CD4-positive, alpha-beta memory T cell (primary cell): ENCODE measurements at places on chromosomes 4 and X.
A peak's percentile ranks its signal among the peaks of the same experiment; 100 is the strongest.

DNA sequence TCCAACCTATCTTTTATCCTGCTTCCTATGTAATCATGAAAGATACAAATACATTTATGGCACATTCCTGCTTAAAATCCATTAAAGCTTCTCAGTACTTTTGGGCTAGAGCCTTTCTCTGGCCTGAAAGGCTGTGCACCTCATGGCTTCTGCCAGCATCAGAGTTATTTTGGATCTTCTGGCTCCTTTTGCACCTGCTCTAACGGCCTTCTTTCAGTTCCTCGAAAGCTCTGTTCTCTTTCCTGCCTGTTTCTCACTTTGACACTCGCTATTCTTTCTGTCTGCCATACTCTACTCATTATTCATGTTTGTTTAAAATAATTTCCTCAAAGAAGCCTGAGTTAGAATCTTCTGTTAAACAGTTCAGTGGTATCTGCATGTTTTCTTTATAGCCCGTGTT lies 86.0 kb downstream of the LRP2BP start:
- no peak for DNase-seq

GRCh38 chrX:25198253-25198652 lies 182.5 kb upstream of the ARX start:
- DNase-seq, result no peak

GRCh38 chr4:176968094-176968493 lies 175.4 kb upstream of the VEGFC start:
- no peak for DNase-seq

GRCh38 chrX:34218063-34218462 lies 85.9 kb upstream of the FAM47A start:
- no peak for DNase-seq

DNA sequence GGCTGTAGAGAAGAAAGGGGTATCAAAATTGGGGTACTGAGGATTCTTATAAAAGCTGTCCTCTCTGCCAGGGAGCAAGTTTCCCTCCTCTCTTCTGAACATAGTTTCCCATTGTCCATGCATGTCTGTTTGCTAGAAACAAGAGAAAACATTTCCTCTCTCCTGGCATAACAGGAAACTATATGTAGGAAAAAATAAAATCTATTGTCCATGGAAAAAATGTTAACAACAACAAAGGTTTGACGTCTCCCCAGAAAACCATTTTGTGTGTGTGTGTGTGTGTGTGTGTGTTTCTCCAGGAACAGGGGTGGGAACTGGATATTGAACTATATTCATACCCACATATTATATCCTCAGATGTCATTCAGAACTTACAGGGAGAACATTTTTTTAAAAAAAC lies 107.2 kb downstream of the GASK1B start:
- no peak for DNase-seq

- DNase-seq, result no peak
Observed at GRCh38 chr4:124060261-124060918, 652.1 kb downstream of the ANKRD50 start.

GRCh38 chr4:112119353-112119783 lies 25.9 kb upstream of the FAM241A start:
- no peak for DNase-seq

- no peak for DNase-seq
Observed at GRCh38 chr4:165331823-165332222, 4.4 kb downstream of the MSMO1 start.

- no peak for DNase-seq
Observed at GRCh38 chrX:104335756-104336155, 81.0 kb upstream of the ESX1 start.

DNA sequence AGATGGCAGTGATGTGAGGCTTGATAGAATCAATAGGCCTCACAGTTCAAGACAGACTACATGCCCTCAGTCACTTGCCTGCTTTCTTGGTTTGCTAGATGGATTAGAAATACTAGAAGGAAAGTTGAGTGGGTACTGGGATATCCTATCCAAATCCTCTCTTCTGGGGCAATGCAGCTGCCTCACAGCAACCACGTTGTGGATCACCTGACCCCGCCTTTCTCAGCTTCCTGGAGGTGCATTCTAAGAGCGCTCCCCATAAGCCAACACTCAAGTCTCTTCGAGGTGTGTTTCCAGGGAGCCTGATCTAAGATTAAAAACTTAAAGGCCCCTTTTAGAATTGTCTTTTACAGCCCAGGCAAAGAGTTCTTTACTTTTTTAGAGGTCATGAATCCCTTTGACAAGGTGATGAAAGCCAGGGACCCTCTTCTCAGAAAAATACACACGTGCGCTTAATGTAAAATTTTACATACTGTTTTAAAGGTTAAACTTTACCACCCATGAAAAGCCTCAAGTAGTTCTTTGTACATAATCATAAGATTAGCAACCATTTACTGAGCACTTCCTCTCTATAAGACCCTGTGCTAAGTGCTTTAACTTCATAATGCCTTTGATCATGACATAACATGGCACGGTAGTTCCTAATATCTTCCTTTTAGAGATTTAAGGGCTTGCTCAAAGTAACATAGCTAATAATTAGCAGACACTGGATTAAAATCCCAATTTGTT lies 840 bp upstream of the RPL34 start:
- DNase-seq, result peak; percentile 56

- no peak for DNase-seq
Observed at GRCh38 chrX:41137589-41137988, 52.3 kb downstream of the USP9X start.

- DNase-seq, result no peak
Observed at GRCh38 chrX:2682565-2683177, 8.4 kb upstream of the CD99 start.

- no peak for DNase-seq
Observed at GRCh38 chr4:180706766-180707165, 1536.4 kb upstream of the TENM3 start.

DNA sequence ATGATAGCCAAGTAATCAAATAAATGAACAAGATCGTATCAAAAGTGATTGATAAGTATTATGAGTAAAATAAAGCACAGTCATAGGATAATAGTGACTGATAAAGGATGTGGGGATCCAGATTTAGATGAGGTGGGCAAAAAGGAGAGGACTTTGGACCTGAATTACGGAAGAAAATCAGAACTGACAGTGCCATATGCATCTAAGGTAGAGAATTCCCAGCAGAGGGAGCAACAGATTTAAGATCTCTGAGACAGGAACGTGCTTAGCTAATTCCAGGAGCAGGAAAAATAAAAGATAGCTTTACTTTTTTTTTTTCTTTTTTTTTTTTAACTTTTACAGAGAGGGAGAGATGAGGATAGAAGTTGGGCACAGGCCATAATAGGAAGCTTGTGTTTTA lies 189.9 kb downstream of the NWD2 start:
- DNase-seq, result no peak

DNA sequence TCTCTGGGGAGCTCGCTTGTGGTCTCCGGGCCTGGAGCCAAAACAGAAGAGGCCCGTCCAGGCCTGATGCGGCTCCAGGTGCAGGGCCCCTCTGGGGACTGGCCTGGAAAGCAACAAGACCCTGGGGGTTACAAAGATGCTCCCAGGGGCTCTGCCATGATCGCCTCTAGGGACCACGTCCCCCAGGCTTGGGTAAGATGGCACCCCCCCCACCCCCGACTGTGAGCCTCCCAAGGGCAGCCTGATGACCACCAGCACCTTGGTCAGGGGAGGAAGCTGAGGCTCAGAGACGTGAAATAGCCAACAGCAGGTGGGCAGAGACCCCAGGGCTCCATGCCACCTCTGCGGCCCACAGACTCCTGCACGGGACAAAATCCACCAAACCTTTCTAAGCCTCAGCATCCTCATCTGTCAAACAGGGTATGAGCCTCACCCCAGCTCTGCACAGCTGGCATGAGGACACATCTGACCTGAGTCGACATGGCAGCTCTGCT lies 25.4 kb downstream of the C4orf50 start:
- DNase-seq, result no peak

DNA sequence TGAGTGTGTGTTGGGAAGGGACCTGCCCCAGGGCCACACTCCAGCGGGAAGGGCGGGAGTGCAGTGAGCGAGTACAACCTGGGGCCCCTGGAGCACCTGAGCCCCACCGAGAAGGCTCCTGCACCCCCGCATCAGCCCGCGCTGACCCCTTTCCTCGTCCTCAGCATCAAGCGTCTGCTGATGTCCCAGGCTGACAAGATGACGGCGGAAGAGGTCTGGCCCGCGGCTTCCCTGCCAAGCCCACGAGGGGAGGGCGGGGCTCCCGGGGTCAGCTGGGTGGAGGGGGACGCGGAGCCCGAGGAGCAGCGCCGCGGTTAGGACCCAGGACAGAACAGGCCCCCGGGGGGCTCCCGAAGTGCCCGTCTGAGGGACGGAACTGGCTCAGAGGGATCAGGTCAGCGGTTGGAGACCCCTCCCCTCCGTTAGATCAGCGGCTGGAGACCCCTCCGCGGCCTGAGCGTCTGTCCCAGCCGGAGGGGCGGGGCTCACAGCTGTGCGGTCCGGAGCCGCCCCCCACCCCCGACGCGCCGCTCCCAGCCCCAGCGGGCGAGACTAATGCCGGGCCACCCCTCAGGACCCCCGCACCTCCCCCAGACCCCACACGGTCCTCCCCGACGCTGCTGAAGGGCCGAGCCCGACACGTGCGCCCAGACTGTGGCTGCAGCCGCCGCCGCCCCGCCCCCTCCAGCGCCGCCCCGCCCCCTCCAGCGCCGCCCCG lies 6.7 kb downstream of the MYL5 start:
- no peak for DNase-seq

DNA sequence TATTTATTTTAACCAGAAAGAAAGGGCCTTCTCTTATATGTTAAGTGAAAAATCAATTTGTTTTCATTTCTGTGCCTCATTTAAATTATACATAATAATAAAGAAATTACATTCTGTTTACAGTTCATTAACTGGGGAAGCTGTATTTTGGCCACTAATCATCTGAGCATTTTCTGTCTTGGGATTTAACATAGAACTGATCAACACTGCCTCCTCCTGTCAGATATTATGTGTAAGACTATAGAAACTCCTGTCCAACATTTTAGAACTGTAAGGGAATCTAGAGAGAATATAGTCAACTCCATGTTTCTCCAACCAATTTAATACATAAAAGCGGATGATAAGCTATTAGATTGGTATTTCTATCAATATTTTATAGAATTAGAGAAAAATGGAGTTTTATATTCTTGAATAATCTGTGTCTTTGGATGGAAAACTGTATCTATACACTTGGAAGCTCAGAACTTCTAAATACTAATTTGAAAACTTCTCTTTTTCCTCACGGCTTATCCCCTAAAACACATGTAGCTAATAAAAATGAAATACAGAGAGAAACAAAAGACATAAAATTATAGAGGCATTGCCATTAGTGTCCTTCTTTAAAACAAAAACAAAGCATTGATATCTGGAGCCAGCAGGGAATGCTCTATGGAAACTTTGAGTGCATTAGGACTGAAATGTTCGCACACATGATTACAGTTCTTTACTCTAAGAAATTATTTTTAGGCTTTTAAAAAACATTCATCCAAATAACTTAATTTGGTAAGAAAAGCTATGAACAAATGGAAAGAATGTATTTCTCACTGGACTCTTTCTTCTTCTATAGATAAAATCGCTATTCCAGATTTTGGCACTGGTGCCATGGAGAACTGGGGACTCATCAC lies 33.1 kb downstream of the ENPEP start:
- no peak for DNase-seq

DNA sequence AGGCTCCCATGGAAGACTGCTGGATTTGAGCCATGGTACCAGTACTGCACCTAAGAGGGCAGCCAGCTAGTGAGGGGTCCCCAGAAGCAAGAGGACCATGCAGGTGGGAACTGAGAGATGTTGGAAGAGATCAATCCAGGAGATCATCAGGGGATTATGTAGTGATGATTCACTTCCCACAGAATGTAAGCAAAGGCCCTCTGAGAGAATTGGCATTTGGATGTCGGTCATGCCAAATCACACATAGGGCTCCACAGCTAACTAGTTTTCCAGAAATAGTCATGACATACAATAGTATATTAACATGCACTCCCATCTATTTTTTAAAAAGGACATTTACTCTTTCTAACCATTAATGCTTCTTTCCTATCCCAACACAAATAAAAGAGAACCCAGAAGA lies 112.5 kb downstream of the RASGEF1B start:
- no peak for DNase-seq

- no peak for DNase-seq
Observed at GRCh38 chr4:109506890-109507289, 53.2 kb upstream of the MCUB start.

- no peak for DNase-seq
Observed at GRCh38 chr4:93147524-93148212, 680.9 kb upstream of the ATOH1 start.

DNA sequence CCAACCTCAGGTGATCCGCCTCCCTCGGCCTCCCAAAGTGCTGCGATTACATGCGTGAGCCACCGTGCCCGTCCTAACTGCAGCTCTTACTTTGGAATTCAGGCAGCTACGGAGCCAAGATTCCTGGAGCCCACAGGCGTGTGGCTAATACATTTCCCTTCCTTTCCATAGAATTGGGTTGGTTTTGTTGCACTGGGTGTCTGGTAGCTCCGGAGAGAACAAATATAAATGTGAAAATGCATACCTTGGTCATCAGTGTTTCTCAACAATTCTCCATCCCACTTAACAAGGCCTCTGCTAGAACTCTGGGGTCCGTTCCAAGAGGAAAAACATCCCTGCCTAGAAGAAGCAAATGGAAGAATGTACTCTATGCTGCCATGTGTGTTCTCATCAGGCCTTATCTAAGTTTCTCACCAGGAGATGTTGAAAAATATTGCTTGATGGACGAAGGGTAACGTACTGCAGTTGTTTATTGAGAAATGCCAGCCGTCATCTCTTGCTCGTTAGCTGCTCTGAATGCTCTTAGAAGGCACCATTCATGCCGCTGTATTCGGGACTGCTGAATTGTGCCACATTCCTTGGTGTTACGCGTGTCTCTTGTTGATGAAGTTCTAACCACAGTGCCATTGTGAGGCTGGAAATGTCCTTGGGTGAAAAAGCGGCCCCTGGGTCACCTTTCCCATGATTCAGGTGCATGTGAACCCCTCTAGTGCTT lies 50.5 kb upstream of the CD99 start:
- no peak for DNase-seq

DNA sequence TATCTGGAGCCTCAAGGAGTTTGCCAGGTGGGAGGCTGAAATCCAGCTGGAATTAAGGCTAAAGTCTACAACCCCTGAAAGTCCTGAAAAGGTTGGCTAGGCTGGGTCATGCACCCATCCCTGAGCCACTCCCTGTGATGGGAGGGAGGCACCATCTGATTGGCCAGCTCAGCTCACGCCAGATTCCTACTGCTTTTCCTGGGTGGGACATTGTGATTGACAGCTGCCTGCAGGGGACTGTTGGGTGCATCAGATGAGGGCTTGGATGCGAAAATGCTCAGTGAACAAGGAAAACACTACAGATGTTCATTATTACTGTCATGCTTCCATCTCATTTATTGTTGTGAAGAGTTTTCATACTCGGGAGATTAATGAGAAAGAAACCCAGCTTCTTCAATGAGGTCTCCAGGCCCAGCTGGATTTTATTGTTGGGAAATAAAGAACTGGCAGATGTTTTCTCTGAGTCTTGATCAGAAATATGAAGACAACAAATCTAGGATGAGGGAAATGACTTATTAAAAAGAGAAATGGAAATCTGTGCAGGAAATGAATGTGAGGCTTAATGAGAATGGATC lies 185.9 kb downstream of the STK32B start:
- no peak for DNase-seq
